Transverse colon (tissue), 4 donors: ENCODE measurements at places on chromosomes 3 and 15.

DNA sequence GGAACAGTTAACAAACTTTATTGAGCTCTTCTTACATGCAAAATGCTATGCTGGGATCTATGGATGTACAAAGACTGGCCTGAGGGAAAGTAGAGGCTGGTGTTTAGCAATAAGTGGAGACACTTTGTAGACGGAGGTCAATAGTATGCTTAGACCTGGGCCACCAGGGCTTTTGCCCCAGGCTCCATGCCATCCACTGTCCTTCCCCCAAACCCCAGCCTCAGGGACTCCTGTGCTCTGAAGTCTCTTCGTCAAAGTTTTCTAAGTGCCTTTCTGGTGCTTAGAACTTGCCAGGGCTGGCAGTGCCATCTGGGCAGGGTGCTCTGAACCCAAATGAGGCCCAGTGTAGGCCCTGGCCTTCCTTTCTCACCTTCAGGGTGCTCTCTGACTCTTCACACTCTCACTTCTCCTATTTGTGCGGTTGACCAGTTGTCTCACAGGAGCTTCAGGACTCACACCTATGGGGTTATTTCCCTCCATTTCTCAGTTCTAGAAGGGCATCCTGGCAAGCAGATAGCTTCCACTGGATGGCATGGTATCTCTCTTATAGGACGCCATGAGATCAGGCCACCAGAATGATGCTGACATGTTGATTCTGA is 21.8 kb upstream of the KCNAB1 start:
- DNase-seq, result no peak

GRCh38 chr3:31364711-31365110 is 168.0 kb upstream of the STT3B start:
- DNase-seq, result no peak

DNA sequence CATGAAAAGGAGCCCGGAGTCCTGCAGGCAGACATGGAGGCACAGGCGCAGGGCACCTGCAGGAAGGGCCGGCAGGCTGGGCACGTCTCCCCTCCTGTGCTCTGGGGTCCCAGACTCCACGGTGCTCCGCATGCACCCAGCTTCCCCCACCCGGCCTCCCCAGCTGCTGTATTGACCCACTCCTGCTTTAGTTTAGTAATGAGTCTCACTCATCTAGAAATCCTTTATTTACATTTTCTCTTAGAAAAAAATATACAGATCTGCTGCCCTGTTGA is 8.5 kb downstream of the MESP2 start:
- no peak for DNase-seq

DNA sequence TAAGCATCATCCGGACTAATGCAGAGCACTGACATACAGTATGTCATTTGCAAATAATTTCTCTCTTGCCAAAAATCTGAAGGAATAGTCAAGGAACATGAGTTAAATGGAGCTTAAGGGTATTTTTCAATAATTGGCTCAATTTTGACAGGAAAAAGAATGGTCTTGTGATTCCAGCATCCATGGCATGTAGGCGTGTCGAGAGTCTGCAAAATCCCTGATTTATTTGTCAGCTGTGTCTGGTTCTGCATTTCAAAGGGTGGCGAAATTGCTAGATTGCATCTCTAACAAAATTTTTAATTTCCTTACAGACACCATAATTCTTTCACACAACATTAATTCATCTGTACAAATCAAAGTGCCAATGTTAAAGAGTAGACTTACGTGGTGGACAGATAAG is 65.4 kb upstream of the TBC1D23 start:
- no peak for DNase-seq

DNA sequence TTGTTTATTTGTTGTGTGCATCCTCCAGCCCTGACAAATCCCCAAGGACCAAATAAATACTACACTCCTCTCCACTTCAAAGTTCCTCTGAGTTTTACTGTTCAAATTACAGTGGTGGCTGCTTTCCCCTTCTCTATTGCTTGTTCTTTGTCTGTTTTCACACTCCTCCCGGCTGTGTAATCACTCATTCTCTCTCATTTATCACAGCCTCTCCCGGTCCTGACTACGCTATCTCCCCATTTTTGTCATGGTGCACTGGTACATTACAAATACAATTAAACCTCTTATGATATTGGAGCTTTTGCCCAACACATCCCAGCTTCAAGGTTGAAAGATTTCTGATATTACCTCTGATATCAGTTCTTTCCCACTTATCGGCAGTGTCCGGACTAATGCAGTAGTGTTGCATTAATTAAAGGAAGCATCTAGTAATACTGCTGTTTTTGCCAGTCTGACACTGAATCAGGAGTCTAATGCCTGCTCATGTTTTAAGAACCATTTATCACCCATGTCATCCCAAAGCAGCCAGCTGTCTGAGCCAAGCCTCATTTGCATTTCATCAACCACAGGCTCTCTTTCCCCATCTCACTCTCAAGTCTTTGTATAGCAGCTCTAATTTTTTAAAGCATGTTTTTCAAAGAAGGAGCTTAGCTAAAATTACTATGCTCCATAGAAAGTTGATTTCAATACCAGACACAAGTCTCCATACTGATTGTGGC is 740.5 kb downstream of the ROBO2 start:
- no peak for DNase-seq

DNA sequence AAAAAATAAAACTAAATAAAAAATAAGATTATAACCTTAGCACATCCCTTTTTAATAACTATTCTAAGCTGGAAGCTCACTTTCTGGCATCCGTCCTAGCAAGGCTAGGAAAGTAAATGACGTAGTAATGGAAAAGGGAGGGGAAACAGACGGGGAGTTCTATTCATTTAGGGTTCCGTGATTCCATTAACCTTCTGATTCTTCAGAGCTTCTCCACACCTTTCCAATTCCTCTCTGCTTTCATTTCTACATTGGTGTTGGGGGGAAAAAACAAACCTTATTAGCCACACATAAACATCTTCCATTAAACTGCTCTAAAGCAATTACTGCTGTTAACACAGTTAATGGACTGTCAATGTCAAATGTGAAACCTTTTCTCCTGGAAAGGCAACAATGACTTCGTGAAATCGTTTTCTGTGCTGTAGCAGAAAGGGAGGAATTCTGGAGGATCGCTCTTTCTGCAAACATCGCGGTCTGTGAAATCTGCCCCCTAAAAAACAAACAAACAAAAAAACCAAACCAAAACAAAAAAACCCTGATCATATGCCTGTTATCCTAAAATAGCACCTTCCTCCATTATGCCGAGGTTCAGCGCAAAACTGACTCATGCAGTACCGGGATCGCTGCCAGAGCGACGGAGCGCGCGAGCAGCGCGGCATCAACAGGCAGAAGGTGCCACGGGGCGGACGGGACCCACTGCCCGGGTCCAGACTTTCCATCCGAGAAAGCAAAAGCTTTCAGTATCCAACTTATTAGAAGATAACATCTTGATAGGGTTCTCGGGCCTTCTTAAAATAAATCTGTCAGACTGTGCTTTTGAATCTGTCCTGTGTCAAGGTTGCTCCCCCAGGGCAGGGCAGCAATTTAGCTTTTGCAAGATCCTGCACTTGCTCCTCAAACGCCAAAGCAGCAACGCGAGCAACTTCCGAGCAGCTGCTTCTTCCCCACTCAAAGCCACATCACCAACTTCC is 156.2 kb downstream of the FGF12 start:
- no peak for DNase-seq
